ENCODE measurements at places on chromosomes 5 and 9.

- no peak for DNase-seq
These were observed 22.7 kb downstream of the GRIA1 start for GRCh38 chr5:153513156-153513555.

DNA sequence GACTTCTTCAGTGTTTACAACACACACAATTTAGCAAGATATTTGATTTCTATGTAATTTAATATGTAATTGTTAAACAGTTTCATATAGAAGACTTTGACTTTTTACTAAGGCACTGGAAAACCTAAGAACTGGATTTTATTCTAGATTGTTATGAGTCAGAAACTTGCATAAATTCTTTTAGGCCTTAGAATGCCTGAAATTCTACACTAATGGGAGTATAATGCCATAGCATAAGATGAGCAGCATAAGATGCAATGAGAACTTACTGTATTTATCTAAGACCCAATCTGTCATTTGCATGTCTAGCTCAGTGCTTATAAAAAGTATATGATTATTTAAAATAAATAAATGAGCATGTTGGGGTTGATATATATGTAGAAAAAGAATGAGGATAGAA, 285.2 kb downstream of the CDH12 start:
- no peak for DNase-seq

DNA sequence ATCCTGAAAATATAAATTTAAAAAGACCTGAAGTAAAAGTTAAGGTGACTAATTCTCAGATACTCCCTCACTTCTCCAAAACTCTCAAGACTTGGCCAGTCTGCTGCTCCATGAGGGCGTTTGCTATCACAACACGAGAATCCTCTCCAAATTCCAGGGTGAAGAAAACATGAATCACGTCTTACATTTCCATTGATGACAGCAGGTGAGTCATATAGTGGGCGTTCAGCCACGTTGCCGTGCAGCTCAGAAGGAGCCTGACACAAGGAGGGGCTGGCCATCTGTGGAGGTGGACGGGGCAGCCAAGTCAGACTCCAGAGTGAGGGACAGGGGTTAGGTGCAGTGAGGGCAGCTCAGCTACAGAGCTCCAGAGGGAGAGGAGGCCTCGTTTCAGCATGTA, 555.1 kb upstream of the ADAMTS16 start:
- no peak for DNase-seq

DNA sequence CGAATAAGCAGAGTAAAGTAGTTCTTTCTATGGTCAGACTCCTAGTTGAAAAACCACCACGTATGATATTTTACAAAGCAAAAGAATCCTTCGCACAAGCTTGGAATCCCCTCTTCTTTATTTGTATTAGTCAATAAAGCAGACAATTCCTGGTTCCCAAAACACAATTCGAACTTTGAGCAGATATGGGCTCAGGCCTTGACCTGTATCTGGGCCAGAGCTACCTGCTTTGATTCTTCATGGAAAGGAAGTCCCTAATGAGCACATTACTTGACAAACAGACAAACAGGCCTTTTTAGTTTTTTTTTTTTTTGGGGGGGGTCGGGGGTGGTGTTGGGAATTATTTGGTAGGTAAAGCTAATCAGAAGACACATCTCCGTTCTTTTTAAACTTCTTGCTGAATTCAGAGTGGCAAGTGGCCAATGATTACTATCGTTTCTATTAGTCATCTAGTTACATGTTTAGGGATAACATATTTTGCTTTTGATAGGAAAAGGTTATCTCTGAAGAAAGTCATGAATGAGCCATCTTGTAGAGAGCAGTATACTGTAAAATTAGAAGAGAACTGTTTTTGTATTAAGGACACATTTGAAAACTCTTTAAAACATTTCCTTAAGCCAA, 116.6 kb upstream of the HMHB1 start:
- DNase-seq, result no peak

GRCh38 chr5:171957591-171958251, 48.7 kb downstream of the FBXW11 start:
- no peak for DNase-seq

All from NCI-H460 (cell line).